ENCODE measurements at places on chromosomes 12 and 14. TPM values are rescaled to one million over a fixed set of nuclear protein-coding genes. Genes with fewer than 3 reads are reported as not detected.

The ZDHHC22 gene
- total RNA-seq, result not detected

The EXD2 gene
- total RNA-seq, result 21.8 TPM

The OR6C2 gene
- total RNA-seq, result not detected

The PZP gene
- 0.26 TPM for total RNA-seq

The PLEKHH1 gene
- total RNA-seq, result 0.13 TPM

DNA sequence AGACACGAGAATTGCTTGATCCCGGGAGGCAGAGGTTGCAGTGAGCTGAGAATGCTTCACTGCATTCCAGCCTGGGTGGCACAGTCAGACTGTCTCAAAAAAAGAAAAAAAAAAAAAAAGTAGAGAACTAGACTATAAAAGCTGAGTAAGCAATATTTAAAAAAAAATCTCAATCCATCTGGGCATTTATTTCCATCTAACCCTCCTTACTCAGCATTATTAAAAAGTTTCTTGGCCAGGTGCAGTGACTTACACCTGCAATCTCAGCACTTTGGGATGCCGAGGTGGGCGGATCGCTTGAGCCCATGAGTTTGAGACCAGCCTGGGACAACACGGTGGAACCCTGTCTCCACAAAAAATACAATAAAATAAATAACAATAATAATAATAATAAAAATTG, 4.5 kb downstream of the SUPT16H start:
- DNase-seq, result no peak

- no peak for DNase-seq
Observed at GRCh38 chr12:100445081-100445481, 28.6 kb upstream of the NR1H4 start.

DNA sequence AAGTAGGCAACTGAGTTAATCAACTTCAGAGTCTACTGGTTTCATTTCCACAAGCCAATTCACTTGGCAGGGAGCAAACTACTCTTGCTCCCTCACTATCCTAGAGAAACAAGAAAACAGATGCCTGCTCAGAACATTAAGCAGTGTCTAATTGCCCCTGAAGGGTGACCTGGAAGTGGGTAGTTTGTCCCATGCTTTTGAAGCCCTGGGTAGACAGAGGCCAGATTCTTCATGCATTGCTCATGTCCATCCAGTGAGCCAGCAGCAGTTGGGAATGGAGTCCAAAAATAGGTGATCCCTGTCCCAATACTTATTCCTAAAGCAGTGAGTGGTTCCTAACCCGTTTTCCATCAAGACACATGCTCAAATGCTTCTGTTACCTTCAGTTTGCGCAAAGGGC, 48.8 kb downstream of the BICDL1 start:
- DNase-seq, result no peak

- no peak for DNase-seq
Observed at GRCh38 chr12:92581604-92582003, 121.2 kb upstream of the PLEKHG7 start.

- DNase-seq, result no peak
Observed at GRCh38 chr12:14314801-14315200, 50.7 kb upstream of the ATF7IP start.

- DNase-seq, result no peak
Observed at GRCh38 chr14:83561261-83561660, 1968.7 kb upstream of the FLRT2 start.

DNA sequence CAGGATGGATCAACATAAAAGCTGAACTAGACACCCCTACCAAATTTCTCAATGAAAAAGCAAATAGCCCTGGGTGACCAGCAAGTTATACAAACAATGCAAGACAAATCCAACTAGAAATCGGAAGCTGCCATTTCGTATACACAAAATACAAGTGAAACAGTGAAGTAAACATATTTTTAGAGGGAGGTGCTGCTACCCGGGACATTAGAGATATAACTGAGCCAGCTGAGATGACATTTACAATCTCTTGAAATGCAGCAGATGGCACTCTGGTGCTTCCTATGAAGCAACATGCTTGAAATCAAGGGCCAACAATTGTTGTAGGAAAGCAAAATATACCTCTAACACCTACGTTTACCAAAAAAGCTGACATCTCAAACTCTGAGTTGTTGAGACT, 25.5 kb downstream of the BDKRB1 start:
- no peak for DNase-seq

DNA sequence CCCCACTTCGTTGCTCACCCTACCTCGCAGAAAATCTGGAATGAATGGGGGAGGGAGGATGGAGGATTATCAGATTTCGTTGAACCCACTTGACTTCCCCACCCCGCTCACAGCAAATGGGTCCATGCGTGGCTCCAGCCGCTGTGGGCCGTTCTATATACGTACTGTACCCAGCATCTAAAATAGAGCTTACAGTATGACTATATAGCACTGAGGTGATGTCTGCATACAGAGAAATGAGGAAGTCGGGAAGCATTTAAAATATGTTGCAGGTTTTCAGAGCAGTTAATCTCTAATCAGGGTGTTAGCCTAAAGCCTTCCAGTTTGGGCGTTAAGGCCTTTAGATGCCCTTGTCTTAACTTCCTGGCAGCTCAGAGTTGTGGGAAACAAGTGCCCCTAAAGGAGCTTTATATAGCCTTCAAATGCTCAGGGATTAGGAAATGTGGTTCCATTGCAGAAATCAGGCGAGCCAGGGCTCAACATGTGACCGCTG, 1.4 kb downstream of the BICDL1 start:
- no peak for DNase-seq

- no peak for DNase-seq
Observed at GRCh38 chr14:85583380-85583779, 53.4 kb downstream of the FLRT2 start.

DNA sequence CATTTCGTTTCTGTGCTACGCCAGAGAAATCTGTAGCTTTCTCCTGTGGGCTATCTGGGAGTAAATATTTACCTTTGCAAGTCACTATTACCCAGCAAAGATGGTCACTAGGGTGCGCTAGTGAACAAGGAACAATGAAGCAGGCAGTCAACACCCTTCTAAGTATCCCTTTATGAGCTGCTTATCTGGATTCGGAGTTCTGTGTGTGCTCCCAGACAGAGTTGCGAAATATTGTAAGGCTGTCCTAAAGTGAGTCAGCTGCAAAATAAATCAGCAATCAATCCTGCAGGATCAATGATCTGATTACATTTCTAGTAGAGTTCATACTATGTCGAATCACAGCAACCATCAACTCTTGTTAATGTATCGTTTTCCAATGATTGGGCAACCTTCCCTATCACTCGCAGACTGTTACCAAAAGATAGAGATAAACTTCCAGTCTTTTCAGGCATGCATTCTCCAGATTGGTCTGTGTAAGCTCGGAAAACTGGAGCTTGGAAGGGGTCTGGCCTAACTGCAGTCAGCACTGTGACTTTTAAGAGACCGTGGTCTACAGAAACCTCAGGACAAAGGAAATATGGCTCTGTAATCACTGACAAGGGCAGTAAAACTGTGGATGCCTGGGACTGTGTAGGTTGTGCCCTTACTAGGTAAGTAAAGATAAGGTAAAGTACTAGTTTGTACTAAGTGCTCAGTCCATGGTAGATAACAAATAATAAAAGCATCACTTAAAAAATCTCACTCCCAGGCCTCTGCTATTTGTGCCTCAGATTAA, 133.5 kb downstream of the KCNK10 start:
- peak; percentile 46 for DNase-seq

GRCh38 chr12:25376985-25377384, 126.3 kb upstream of the KRAS start:
- no peak for DNase-seq

DNA sequence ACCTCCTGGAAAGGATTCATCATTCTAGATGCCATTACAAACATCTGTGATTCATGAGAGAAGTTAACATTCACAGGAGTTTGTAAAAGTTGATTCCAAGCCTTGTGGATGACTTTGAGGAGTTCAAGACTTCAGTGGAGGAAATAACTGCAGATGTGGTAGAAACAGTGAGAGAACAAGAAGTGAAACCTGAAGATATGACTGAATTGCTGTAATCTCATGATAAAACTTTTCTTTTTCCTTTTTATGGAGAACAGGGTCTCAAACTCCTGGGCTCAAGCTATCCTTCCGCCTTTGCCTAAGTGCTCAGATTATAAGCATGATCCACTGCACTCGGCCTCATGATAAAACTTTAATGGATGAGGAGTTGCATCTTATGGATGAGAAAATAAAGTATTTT, 64.5 kb upstream of the GTF2A1 start:
- no peak for DNase-seq

- DNase-seq, result no peak
Observed at GRCh38 chr12:57848208-57848607, 1.7 kb upstream of the CTDSP2 start.

GRCh38 chr12:47349137-47350061, 269.6 kb upstream of the AMIGO2 start:
- DNase-seq, result no peak

- peak; percentile 92 for DNase-seq
Observed at GRCh38 chr14:99755629-99756603, 37.3 kb upstream of the EML1 start.

- no peak for DNase-seq
Observed at GRCh38 chr12:95995238-95996031, 709 bp downstream of the HAL start.

- DNase-seq, result no peak
Observed at GRCh38 chr14:105492031-105492970, 1.3 kb downstream of the TEDC1 start.

DNA sequence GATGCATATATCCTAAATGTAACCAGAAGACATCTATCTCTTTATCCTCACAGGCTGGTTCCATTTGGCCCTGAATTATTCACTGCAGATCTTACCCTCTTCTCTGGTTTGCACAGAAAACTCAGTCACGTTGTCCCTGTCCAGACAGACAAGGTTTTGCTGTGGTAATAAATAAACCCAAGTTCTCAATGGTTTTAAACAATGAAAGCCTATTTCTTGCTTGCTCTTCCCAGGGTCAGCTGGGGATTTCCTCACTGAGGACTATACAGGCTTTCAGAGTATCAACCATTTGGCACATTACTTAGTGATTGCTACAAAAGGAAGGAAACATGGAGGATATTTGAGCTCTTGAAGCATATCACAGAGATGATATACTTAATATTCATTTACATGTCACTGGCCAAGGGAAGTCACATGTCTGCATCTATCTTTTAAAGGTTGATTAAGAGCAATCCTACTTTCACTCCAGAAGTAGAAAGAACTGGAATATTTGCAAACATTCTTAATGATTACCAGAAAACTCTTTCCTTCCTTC, 24.4 kb upstream of the E2F7 start:
- no peak for DNase-seq

DNA sequence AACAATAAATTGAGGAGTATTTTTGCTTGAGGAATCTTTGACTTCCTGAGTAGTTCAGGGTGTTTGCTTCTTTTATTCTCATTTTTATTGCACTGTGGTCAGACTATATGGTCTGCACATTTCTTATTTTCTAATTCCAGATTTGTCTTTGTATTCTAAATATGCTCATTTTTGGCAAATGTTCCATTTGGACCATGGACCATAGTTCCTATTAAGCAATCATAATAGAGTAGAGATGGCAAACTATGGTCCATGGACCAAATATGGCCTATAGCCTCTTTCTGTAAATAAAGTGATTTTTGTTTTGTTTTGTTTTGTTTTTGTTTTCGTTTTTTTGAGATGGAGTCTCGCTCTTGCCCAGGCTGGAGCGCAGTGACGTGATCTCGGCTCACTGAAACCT, 2.1 kb downstream of the GPRC5A start:
- no peak for DNase-seq

Measured in dermis microvascular lymphatic vessel endothelial cell (primary cell).